ENCODE measurements at places on chromosomes 1 and 21.

DNA sequence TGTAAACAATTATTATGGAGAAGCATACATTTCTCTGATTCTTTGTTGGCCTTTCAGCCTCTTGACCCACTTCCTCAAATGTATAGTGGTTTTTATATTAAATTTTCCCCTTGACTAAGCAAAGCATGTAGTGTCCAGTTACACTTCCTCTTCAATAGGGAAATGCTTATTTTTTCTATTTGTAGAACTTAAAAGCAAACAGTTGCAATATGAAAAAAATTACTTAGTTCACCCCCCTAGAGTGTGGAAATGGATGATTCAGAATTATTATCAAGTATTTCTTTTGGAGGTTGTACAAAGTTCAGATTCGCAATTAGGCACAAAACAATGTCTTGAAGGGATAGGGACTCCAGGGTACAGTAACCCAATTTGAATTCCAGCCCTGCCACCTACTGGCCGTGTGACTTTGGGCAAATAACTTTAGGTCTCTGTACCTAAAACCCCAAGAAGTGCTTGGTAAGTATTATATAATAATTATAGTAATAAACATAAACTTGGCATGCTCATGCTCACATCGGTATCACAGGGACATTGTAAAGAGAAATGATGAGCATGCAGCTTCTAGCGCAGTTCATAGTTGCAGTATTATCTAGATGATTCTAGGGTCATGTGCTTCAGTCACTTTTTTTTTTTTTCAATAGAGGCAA, 28.6 kb upstream of the IFNGR2 start:
- no peak for DNase-seq

GRCh38 chr1:188489336-188490112, 1660.8 kb downstream of the PLA2G4A start:
- DNase-seq = no peak

GRCh38 chr1:92445865-92446264, 40.9 kb downstream of the GFI1 start:
- DNase-seq = no peak

- peak; percentile 70 for DNase-seq
Measured at GRCh38 chr1:64965366-64966157, 787 bp downstream of the JAK1 start.

DNA sequence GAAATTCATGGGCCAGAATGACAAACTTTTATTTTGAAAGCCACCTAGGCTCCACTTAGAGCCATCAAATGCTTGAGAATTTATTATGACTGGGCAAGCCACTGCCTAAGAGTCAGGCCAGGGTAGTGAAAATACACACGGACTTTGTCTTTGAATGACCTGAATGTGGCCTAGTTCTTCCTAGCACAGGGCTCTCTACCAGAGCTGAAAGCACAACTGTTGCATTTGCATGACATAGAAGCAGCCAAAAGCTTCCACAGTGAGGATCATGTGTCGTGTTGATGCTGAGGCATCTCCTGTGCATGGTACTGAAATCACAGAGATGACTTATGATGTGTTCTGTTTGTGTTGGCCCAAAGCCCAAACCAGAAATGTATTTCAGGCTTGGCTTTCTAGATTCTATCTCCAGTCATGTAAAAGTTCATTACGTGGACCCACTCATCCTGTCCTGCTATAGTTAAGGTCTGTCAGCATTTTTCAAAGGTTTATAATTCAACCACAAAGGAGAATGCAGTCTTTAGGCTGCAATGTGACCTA, 164.0 kb upstream of the UBE2U start:
- peak; percentile 47 for DNase-seq

GRCh38 chr1:17586172-17586964, 46.9 kb downstream of the ARHGEF10L start:
- DNase-seq = no peak

DNA sequence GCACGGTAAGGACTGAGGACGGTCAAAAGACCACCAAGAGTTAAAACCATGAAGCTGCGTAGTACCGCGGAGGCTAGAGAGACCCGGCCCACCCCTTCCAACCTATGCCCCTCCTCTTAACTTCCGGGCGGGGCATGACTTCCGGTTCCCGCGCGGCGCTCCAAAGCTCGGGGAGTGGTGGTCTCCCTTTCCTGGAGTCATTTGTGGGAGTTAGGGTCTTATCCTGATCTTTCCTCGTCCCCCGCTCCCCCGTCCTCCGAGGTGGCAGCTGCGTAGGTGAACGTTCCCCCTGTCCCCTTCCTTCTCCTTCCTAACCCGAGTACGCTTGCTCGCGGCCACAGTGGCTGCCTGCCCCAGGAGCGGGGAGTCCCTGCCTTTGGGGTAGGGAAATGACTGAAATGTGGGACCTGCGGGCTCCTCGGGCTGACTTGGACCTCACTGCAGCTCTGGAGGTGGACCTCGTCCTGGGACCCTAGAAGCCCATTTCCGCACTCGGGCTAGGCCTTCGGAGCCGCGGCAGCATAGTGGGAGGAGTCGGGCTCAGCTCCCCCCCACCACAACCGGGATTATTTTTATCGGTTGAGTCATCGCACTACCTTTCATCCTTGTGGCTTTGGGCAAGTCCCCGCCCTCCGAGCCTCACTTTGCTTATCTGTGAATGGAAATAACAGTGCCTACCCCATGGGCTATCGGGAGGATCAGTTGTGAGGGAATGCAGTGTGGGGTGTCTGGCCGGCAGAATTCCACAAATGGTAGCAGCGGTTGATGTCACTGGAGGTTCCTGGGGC, 24.1 kb downstream of the CELA3A start:
- peak; percentile 68 for DNase-seq
